RKO (cell line): ENCODE measurements at places on chromosomes 2 and 18.

DNA sequence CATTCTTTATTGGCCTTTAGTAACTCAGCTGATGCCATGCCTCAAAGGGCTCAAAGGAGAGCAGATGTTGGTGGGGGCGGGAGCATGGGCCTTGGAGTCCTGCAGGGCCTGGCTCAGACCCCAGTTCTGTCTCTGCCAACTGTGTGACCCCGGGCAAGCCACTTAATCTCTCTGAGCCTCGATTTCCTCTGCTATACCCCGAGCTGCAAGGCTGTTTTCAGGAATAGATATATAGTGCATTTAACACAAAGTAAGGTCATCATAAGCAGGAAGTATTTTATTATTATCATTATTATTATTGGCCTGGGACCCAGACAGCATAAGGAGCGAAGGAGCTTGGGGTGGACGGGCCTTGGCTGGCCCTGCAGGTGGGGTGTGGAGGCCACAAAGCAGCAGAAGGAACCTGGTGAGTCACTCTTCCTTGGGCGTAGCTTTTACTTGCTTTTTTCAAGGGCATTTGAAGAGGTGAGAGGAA is 162.7 kb downstream of the INHBB start:
- no peak for DNase-seq

GRCh38 chr2:236107942-236108625 is 60.1 kb downstream of the GBX2 start:
- no peak for DNase-seq

DNA sequence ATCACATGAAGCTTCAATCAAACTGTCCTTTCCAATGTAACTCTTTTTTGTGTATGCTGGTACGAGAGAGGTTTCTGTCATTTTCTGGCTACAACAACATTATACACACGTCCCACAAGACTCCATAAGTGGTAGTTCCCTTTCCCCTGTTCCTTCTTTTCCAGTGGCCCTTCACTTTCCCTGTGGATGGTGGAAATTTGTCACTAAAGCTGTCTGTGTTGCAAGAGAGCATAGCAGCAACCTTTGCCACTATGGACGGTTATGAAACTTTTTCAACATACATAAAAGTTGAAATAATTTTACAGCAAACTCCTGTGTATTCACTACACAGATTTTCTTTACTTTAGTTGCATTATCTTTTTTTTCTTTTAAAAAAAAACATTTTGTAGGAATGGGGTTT is 18.7 kb downstream of the DBI start:
- no peak for DNase-seq

DNA sequence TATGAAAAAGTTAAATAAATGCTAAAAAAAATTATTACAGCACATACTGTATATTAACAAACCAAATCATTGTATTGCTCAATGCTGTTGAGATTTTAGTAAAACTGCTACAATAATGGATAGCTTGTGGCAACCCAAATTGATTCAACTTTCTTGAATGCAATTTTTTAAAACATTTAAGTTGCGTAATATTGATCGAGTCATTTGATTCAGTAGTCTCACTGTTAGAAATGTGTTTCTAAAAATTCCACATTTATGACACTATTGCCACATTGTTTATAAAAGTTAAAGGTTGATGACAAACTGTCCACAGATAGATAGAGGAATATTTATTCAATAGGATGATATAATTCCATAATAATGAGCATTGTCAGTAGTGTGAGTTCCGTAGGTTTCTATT is 640.7 kb upstream of the CRIM1 start:
- no peak for DNase-seq

DNA sequence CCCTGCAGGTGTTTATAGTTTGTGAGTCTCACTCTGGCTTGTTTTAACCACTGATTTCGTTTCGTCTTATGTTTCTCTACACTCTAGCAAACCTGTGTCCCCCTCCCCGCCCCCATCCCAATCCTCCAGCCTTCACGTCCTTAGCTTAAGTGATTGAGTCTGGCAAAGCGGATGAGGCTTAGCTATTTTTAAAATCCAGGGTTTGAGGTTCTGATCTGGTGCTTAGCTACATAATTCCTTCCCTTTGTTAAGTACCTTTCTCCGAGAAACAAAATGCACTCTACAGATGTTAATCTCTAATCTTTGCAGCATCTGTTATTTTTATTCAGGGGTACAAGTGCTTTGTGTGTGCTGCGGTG is 7.8 kb downstream of the AGAP1 start:
- DNase-seq = no peak

DNA sequence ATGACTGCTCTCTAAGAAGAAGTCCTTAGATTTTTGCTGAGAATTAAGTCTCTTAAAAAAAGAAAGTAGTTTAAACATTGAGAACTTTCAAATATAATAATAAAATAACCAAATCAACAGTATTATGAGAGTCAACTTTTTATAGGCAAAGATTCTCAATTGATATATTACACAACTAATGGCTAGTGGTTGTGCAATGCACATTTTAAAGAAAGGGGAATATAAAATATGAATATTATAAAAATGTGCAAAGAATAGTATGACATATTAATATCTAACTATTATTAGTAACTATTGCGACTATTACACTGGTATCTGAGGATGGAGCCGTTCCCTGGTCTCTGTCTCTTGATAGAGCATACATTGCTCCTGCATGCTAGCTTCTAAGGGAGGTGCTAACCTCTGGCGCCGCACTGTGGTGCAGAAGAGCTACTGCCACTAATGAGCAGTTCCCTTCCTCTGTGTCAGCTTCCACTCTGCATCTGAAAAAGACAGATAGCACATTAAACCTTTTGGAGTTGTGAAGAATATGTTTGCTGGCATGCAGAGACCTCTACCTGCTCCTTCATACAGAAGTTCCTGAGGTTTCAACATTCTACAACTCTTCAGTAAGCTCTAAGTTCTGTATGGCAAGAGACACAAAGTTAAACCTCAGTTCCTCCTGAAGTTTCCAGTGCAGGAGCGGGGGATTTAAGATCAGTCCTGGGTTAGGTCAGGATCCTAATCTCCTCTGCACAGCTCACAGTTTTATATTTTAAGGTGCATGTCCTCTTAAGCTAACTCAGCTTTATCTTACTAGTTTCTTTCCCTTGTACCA is 3.5 kb upstream of the SLC9A2 start:
- DNase-seq = peak; percentile 84

DNA sequence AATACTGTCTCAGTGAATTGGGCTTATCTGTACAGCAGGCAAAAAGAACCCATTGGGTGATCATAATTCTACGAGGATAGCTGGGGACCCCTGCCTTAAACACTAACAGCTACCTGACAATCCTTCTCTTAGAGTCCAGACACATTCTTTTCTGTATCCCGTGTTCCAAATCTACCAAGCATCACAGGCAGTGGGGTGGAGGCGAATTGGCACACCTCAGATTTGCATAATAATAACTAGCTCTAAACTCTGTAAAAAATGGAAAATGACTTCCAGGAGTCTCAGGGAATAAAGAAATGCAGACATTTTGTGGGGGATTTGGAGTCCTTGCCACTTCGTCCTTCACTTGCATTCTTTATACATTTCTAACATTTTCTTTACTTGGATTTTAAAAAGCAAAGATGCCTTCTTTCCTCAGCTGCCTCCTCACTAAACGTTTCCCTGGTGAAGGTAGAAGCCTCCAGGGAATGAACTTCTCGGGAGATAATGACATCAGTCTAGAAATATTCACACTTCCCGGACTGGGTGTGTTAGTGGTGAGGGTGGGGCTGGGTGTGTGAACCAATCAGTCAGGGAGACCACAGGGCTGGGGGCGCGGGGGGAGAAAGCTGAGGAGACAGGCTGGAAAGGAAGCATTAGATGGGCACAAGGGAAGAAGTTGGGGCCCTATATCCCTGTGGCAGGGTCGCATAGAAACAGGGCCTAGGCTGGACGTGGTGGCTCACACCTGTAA is 59.1 kb upstream of the BOD1L2 start:
- DNase-seq = no peak

- no peak for DNase-seq
Observed at GRCh38 chr2:205199165-205199850, 483.0 kb upstream of the NRP2 start.

DNA sequence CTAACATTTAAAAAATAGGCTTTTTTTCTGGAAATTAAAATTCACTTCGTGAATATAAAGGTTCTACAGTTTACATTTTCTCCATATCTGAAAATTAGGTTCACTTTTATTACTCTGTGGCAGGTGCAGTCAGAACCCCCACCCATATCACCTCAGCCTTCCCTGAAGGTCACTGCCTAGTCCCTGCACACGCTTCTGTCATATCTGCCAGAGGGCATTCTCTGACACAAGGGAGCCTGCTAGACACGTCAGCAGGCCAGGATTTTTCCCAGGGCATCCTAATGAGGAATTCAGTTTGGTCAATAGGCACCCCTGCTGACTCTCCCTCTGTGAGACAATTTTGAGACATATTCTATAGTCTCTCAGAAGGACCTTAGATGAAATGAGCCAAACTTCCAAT is 475.7 kb upstream of the PKDCC start:
- DNase-seq = no peak

GRCh38 chr2:73930386-73930785 is 3.7 kb downstream of the DGUOK start:
- DNase-seq = no peak
